ENCODE measurements at places on chromosomes 12 and 14.

GRCh38 chr12:41264281-41264680 lies 76.2 kb downstream of the PDZRN4 start:
- no peak for DNase-seq

DNA sequence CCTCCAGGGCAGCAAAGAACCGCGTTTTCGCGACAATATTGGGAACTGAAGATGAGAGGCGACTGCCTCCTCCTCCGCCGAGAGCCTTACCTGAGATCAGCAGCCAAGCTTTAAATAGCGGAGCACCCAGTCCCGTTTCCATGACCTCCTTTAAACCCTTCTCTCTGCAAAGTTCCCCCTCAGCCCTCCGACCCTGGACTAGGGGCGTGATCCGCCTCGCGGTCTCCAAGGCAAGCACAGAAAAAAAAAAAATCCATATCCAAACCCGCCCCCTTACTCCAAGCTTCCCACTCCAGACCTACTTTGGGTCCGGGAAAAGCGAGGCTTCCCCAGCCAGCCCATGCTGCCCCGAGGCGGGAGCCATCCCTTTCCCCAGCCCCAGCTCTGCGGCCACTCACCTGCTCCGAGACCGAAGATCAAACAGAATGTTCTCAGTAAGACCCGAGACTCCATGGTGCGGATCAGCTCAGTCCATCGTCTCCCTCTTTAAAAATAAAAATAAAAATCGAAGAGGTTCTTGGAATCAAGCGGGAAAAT lies 630 bp downstream of the NELL2 start:
- DNase-seq, result peak; percentile 71

- no peak for DNase-seq
These were observed 4.8 kb downstream of the GUCY2C start for GRCh38 chr12:14691560-14691959.

- DNase-seq, result no peak
These were observed 4.3 kb downstream of the ARL6IP4 start for GRCh38 chr12:122984612-122985337.

- no peak for DNase-seq
These were observed 82.8 kb downstream of the RIN3 start for GRCh38 chr14:92596331-92596907.

DNA sequence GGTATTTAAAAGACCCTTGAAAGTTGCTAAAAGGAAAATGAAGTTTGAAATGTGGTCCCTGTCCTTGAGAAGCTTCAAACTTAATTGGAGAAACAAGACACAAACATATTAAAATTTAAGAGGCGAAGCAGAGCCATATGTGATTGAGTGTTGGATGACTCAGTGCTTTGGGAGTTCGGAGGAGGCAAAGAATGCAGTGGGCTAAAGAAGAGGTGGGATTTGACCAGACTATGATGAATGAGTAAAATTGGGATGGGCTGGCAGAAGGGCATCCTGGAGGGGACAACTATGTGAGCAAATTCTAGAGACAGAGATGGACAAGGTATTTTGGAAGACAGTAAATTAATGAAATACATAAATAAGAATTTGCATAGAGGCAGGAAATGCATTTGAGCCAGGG lies 358.6 kb downstream of the EGLN3 start:
- no peak for DNase-seq

- DNase-seq, result peak; percentile 84
These were observed at the start of gene SLC25A21 for GRCh38 chr14:37172024-37172869. Gene SLC25A21, minus strand, starts transcription at chr14:37172606.

DNA sequence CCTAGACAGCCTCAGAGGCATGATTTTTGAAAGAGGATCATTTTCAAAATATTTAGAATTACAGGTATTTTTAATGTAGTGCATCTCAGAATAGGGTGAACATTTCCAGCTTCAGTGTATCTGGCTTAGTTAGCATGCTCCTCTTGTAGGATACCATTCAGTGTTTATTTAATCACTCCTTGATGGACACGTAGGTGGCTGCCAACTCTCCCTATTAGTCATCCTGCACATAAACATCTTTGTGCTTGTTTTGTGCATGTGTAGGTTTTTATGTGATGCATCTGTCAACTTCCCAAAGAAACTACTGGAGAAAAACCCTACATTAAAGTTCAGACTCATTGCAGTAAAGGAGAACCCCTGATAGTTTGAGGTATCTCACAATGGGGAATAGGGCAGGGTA lies 52.5 kb upstream of the RBM19 start:
- DNase-seq, result no peak

GRCh38 chr12:126397071-126397581 lies 1331.9 kb downstream of the AACS start:
- DNase-seq, result peak; percentile 62

Measured in brain (organoid and tissue), 16 donors.